ENCODE measurements at places on chromosomes 4 and X.

DNA sequence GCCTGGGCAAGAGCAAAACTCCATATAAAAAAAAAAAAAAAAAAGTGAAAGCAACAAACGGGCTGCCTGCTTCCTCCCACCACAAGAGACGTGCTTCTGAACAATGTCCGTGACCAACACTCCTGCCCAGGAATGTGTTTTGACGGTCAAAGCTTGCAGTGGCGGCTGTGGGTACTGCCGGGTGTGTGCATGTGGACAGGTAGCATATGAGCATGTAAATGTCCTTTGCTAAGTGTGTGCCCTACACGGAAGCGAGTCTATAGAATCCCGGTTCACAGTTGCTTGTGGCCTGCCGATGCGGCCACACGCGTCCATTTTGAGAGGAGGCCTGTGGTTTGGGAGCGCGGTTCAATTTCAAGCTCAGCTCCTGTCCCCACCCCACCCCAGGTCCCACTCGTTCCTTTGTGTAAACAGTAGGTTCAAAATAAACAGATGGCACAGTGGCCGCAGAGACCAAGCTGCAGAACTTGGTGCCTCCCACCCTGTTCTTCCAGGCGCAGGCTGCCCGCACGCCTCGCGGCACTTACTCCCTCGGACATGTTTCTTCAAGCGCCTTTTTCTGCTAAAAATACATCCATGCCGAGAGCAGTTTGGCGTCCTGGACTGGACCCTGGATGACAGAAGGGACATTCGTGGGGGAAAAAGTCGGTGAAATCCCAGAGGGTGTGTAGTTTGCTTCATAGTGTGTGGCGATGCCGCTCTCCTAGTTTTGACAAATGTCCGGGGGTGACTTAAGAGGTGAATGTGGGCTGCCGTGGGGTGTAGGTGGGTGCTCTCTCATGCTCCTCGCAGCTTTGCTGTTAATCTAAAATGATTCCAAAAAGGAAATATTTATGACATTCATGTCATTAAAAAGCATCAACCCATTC, 11.5 kb upstream of the NKX1-1 start:
- no peak for ATAC-seq

GRCh38 chrX:101744085-101744484, 84.4 kb upstream of the ARMCX2 start:
- no peak for ATAC-seq

DNA sequence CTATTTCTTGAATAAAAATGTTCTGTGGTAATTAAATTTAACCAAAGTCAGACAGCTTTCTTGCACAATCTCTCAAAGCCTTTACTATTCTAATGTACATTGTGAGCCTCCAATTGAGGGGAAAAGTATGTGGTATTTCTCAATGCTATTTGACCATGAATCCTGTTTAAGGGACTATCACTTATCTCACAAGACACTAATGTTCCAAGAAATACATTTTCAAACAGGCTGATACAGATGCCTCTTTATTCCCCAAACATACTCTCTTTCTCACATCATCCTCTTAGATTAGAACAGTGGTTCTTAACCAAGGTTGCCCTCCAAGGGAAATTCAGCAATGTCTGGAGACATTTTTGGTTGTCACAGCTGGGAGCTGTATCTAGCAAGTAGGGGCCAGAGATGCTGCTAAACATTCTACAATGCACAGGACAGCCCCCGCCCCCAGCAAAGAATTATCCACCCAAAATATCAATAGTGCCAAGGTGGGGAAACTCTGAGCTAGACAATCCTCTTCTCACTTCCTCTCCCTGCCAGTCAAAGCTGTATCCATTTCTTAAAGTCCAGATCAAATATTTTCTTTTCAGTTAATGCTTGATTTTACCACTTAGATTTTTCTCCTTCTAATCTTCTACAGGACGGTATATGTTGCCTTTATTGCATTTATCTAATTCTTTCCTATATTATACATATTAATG, 129.2 kb upstream of the TRIM2 start:
- peak; percentile 71 for ATAC-seq

GRCh38 chr4:31183256-31183655, 463.1 kb downstream of the PCDH7 start:
- no peak for ATAC-seq

GRCh38 chrX:110992611-110993010, 103.4 kb upstream of the PAK3 start:
- no peak for ATAC-seq

DNA sequence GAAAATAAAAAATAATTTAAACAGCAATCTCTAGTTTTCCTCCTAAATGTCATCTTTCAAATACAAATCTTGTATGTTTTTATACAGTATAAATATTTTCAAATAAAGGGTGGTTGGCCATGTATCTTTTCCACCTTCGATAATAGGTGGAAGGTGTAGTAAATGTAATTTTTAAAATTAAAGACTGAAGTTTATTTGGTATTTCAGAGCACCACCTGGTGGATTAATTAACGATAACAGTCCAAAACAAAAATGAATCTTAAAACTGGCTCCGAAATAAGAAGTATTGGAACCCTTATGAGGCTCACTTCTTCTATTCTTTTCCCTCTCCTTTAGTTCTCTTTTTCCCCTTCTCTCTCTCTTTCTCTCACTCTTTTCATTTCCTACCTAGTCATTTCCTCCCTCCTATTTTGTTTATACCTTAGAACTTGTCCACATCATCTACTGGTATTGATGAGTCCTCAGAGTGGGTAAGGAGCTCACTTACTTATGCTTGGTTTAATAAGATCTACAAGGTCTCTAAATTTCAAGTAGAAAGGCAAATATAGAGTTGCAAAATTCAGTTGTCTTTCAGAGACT, 82.9 kb upstream of the EXOC1L start:
- no peak for ATAC-seq

DNA sequence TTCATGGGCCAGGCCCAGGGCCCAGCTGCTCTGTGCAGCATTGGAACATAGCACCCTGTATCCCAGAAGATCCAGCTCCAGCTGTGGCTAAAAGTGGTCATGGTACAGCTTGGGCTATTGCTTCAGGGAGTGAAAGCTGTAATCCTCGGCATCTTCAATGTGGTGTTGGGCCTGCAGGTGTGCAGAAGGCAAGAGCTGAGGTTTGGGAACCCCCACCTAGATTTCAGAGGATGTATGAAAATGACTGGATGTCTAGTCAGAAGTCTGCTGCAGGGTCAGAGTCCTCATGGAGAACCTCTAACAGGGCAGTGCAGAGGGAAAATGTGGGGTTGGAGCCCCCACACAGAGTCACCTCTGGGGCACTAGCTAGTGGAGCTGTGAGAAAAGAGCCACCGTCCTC, 341.7 kb downstream of the PPP3CA start:
- ATAC-seq = no peak

DNA sequence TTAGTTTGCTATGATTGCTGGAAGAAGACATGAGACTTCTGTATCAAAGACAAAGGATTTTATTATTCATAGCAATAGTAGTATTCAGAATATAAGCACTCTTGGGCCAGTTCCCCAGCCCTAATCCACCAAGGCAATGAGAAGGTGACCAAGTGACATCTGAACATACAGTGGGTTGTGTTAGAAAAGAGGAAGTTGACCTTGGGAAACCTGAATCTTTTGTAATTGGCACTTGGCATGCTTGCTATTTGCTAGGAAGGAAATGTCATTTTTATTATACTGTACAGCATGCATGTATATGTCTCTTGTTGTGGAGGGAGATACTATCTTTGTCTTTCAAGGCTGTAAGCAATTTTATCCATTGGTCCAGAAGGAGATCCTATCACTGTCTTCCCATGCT, 216.1 kb upstream of the FAT1 start:
- no peak for ATAC-seq

- ATAC-seq = peak; percentile 28
These were observed 47.5 kb downstream of the FAM53A start for GRCh38 chr4:1636490-1637211.

GRCh38 chr4:58776627-58777026, 1666.4 kb upstream of the IGFBP7 start:
- no peak for ATAC-seq

GRCh38 chrX:101709384-101709783, 49.7 kb upstream of the ARMCX2 start:
- no peak for ATAC-seq

DNA sequence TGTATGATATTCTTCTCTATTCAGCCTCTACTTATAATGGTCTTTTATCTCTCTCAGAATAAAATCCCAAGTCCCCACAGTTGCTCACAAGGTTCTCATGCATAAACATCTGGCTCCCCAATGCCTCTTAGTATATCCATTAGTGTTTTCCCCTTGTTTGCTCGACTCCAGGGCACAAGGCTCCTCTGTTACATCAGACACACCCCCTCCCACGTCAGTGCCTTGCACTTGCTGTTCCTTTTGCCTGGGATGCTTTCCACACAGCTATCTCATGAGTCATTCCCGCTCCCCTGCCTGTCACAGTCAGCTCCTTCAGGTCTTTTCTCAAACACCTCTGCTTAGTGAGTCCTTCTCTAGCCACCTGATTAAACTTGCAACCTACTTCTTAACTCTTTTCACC, 260.2 kb downstream of the IL1RAPL1 start:
- no peak for ATAC-seq

DNA sequence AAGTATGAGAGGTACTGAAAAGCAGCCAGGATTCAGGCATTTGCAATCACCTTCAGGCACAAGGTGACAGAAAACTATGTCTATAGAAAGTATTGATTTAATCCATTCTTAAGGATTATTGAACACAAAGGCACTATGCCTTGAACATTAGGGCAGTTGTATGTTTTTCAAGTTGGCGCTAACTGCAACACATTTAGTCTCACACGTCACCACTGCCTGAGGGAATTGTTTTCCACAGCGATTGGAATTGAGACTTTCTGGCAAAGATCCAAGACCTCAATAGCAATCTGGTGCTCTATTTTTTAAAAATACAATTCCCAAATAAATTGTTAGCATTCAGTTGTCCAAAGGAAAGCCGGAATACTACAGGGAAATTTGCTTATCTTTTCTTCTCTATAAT, 52.7 kb upstream of the FTHL17 start:
- ATAC-seq = no peak

DNA sequence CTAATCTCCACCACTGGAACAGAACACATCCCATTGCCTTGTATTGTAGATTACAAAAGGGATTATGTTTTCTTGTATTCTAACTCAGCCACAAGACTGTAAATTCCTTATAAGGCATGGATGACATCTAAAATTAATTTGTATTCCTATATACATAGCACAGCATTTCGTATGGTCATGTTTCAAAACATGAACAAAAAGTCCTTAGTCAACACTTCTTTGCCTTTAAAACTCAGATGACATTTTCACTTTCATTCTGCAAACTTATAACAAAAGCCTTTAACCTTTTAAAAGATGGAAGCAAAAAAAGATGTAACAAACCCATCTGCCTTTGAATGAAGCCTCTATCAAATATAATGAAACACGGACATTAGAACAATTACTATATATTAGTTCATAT, 181.3 kb downstream of the IQCM start:
- no peak for ATAC-seq

All from stimulated activated memory B cell treated with anti-CD40 and anti-IgM and Interleukin-4, amounts not matched to agents 10 μg/mL and 1 μg/mL and 100 μg/mL, for 72 hours (primary cell).